ENCODE measurements at places on chromosomes 7 and 10.

- DNase-seq = no peak
Observed at GRCh38 chr10:104240078-104240477, 7.9 kb upstream of the CFAP43 start.

GRCh38 chr10:7243873-7244272, 167.0 kb downstream of the SFMBT2 start:
- no peak for DNase-seq

DNA sequence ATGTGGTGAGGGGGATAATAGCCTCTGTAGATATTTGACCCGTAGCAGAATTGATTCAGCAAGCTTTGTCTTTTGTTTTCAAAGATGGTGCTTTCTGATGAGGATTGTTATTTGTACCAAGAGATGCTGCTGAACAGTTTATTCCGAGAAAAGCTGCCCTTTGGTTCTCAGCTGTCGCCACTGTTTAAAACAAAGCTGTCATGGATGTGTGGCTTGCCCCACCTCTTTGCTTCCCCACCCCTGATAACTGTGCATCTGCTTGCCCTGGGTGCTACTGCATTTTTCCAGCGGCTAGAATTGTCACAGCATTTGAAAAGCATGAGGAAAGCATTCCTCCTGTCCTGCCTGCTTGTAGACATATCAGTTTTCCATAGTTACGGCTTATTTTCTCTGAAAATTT, 226.9 kb upstream of the CSTF2T start:
- DNase-seq = no peak

DNA sequence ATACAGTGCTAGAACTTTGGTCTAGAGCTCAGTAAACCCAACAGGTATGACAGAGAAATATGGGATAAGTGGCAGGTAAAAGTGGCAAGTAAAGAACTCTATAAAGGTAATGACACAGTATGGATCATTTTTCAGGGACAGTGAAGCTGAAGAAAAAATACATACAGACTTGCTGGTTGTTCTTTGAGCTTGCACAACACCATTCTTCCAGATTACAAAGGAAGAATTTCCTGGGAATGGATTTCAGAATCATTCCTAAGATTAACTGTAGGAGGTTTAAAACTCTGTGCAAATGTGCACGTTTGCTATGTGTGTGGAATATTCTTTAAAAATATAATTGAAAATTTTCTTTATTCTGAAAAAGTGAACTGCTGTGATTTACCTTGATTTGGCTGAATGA, 36.0 kb downstream of the PHF14 start:
- no peak for DNase-seq

DNA sequence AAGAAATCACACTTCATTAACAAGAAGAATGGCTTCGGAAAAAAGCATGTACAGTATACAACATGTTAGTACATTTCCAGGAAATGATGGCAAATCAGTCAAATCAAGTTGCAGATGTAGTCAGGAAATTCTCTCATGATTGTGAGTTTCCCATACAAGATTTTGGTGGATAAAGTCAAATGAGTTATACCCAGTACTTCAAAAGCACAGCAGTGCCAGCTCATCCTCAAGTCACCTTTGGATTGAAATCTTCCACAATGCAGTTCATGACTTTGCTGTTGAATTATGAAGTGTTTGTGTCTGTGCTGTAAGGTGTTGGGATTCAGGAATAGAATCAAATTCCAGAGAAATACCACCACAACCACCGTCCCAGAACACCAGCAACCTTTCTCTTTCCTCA, 301.3 kb upstream of the BMPER start:
- no peak for DNase-seq

DNA sequence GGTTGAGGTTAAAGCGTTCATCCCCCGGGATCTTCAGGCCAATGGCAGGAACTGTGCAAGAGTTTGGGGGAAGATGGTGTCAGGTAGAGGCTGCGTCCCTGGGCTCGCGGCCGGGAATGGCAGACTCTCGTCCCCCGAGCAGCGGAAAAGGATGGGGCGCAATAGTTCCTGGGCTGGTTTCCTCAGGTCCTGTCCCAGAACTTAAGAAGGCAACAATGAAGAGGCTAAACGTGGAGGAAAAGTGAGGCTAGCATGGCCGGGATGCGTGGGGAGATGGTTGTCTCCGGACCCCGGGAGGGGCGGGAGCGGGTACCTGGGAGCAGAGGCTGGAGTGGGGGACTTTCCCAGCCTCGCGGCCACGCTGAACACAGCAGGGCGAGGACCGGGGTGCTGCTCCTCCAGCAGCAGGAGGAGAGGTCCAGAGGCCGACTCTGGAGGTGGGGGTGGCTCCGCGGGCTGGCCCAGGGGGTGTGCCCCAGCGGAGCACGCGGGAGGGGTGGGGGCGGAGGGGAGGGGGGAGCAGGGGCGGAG, 882 bp downstream of the IRF5 start:
- DNase-seq = no peak

DNA sequence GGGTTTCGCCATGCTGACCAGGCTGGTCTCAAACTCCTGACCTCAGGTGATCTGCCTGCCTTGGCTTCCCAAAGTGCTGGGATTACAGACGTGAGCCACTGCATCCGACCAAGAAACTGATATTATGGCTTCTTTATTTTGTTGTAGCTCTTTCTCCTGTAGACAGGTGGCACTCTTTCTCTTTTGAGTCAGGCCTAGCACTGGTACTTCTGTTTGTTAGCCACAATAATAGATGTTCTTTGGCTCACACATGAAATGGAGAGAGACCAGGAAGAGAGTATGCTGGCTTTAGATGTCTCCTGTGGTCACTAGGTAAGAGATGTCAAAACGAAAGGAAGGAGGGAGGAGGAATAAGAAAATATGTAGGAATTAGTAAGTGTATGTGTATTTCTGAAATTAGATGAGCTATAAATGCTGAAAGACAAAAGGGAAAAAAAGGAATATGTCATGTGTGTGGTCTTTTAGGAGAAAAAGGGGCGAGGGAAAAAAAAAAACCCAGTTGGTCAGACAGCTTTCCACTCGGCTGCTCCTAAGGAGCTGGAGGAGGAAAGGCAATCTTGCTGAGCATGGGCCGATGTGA, 78.7 kb downstream of the CLEC2L start:
- DNase-seq = no peak

- DNase-seq = no peak
Observed at GRCh38 chr10:92502296-92502808, 71.5 kb downstream of the IDE start.

DNA sequence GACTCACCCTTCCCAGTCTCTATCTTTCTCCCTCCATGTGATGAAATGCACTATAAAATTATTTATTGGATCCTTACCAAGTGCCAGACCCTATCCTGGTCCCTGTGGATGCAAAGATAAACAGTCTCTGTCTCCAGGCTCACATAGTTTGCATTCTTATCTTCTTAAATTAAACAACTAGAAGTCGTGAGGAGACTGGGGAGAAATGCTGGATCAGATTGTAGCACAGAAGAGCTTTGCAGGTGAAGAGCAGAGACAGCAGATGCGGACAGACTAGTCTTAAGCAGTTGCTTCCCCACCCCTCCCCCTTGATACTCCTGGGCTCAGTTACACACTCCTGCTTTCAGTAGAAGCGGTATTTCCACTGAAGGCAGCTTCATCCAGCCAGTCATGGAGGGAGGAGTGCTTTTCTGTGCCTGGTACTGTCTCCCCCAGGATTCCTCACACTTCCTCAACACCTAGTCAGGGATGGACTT, 20.8 kb upstream of the CDK1 start:
- peak; percentile 43 for DNase-seq

- DNase-seq = no peak
Observed at GRCh38 chr10:85791818-85792532, 574.6 kb downstream of the GRID1 start.

GRCh38 chr10:44470784-44471183, 85.9 kb upstream of the CXCL12 start:
- DNase-seq = no peak

DNA sequence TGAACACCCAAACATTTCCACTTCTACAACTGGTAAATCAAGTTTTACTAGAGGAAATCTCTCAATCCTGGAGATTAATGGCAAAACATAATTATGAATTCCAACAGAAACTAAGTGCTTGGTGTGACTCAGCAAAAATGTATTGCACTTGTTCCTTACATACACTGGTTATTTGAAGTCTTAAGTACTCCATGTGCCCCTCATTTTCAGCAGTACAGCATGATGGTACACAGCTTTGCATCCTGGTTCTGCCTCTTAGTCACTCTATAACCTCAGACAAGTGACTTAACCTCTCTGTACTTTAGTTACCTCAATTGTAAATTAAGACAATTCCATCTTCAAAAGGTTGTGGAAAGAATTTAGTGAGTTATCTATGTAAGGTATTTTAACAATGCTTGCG, 12.9 kb downstream of the SLC16A12 start:
- no peak for DNase-seq

DNA sequence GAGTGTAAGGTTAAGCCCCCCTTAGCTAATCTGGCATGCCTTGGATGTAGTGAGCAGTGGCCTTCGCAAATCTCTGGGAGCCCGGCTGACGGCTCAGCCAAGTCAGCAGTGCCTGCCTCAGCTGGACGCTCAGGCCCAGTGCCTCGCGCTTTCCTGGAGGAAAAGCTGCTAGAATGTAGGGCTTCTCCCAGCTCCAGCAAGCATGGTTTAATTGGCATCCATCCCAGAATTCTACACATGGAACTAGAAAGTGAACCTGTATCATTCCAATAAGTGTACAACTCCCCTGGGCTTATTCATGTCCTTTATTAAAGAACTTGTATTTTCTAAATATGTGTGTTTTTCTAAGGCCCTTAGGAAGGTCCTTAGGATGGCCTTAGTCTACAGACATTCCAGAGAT, 287.8 kb upstream of the SHH start:
- no peak for DNase-seq

- no peak for DNase-seq
Observed at GRCh38 chr7:124761164-124761715, 4.4 kb downstream of the GPR37 start.

- no peak for DNase-seq
Observed at GRCh38 chr10:132899751-132900065, 42.7 kb downstream of the CFAP46 start.

DNA sequence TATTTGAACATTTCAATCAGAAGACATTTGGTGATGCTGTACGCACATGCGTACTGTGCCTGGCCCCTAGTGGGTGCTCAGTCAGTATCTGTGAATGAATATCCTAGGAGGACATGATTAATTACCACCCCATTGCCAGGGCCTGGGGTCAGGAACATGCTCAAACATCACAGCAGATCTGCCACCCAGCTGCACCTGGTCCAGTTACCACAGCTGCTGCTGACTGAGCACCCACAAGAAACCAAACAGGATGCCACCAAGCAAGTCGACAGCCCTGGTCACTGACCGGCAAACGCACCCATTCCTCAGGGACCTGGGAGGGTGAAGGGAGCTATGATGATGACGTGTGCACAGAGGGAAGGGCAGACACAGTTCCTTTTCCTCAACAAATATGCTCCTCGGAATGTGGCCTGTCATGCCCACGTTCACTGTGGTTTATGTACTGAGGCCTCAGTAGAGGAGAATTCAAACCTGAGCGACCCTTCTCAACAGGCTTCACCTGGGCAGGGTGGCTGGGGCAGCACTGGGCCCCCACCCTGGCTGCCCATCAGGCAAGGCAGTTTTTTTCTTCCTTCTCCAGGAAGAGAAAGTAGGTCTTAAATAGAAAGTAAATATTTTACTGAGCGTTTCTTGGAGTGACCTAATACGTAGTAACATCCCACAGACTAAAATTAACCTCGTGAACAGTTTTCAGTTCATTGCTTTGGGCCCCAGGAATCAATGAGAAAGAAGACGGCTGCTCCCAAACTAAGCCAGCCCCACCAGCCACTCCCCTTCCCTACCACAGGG, 13.4 kb downstream of the CTBP2 start:
- no peak for DNase-seq

- DNase-seq = peak; percentile 89
Observed at GRCh38 chr10:63120554-63120953, 12.6 kb upstream of the NRBF2 start.

- DNase-seq = no peak
Observed at GRCh38 chr7:135467207-135467711, 42.6 kb downstream of the CNOT4 start.

DNA sequence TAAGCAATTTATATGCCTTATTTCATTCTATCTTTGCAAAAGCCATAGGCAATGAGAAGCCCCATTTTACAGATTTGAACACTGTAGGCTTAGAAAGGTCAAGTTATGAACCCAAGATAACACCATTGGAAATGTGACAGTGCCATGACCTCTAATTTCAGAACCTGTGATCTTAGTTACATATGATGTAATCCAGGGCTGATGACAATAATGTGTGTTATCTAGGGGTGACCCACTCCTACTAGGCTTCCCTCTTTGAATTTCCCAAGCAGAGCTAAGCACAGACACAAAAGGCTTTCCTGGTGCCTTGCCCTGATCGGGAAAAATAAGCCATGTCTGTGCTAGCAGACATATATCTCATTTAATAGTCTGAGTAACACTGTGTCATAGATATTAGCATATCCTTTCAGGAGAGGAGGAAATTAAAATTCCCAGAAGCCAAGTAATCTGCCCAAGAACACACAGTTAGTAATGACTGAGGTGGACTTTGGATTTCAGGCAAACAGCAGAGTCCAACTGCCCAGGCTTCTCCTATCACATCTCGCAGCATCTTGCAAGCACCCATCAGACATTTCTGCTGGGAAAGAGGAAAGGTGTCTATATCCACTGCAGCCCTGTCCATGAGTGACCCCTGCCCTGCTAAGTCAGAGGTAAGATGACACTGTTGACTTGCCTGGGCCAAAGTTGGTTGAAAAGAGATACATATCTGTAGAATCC, 2.8 kb upstream of the TECTB start:
- no peak for DNase-seq

GRCh38 chr10:48289501-48290238, 15.2 kb upstream of the FRMPD2 start:
- no peak for DNase-seq

- DNase-seq = peak; percentile 53
Observed at GRCh38 chr7:32289651-32290414, 200.3 kb downstream of the LSM5 start.

DNA sequence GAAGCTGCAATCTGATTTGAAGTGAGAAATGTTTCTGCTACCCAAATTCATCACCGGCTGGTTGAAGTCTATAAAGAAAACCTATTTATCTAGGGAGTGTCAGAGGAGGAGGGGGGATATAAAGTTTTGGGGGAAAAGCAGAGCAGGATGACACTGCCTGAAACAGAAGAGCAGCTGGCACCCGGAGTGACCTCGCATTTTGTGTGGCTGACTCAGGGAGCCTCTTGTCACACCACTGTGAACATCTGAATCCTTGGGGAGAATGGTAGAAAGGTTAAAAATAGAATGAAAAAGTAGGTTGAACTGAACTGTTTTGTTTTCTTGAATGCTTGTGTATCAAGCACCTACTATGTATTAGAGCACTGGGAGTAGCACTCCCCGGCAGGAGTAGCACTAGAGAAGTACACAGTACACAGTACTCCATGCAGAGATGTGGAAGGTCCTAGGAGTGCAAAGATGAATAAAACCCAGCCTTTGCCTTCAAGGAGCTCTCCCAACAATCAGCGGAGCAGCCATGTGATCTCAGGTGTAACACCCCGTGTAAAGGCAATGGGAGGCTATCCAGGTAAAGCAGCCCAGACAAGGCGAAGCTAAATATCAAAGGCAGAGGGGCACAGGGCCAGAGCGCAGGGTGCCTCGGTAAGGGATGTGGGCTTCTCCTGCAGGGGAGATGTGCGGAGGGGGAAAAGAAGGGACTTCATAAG, 13.5 kb downstream of the CRTAC1 start:
- no peak for DNase-seq

Measured in NCI-H2171 (cell line).